ENCODE measurements at places on chromosomes 12 and 14. TPM values are rescaled to one million over a fixed set of nuclear protein-coding genes. Genes with fewer than 3 reads are reported as not detected.

Gene KRT82
- not detected for total RNA-seq

Gene KRT8
- 79.9 TPM for total RNA-seq

Gene CKAP4
- total RNA-seq, result 53.9 TPM

Gene OR2AP1
- total RNA-seq, result not detected

Gene PRB2
- not detected for total RNA-seq

Gene FAIM2
- total RNA-seq, result 5.0 TPM

Gene HOXC13
- not detected for total RNA-seq

Gene CCDC38
- not detected for total RNA-seq

Gene LBHD2
- total RNA-seq, result not detected

Gene CMKLR1
- total RNA-seq, result 7.0 TPM

Gene CCDC88C
- total RNA-seq, result 5.7 TPM
